ENCODE measurements at places on chromosomes 5 and 9.

DNA sequence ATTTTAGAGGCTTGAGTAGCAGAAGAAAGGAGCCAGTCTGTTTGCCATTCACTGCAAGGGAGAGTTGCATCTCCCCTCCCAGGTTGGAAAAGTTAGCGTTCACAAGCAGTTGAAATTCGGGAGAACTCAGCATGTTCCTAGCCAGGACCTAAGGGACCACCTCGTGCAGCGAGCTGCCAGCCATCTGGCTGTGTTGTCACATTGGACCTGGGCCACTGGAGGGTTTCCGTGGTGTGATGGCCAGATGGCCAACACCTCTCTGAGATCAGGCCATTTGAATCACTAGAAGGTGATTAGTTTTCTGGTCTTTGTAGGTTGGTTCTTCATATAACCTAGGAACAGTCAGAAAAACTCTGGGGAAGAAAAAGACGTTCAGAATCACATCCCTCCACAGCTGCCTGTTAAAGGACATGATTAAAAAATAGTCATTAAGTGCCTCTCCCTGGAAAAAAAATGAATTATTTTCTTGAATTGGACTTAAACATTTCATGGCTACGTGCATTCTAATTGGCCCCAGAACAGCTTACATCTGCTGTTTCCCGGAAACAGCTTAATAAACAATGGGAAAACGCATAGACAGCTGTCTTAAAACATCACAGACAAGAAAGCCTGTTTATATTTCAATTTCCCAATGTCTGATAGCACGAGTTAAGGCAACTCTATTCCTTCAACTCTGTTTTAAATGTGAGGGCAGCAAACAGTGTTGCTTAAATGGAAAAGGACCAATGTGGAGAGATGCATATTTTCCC, 303.9 kb downstream of the TENT4A start:
- no peak for DNase-seq

GRCh38 chr9:16282216-16282615, 588.3 kb downstream of the BNC2 start:
- DNase-seq, result no peak

GRCh38 chr5:143426437-143426991, 23.0 kb upstream of the NR3C1 start:
- DNase-seq, result no peak

GRCh38 chr9:37036371-37036775, 2.3 kb upstream of the PAX5 start:
- DNase-seq, result no peak

DNA sequence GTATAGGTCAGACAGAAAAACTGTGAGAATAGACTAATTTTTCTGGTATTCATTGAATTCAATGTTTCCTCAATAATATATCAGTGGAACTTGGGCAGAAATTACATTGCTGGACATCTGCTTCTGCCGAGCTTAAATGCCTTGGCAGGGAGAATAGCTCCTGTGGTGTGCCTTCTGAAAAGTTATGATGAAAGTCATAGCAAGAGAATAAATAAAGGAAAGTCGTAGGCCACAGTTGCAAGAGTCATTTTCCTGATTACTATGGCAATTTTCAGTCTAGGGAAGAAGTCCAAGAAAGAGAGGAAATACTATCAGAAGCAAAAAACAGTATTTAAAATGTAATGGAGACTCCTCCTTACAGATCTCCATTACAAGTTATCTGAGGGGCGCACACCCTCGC, 1596.1 kb upstream of the WWC1 start:
- DNase-seq, result no peak

GRCh38 chr5:148686660-148687059, 32.3 kb upstream of the HTR4 start:
- DNase-seq, result no peak

DNA sequence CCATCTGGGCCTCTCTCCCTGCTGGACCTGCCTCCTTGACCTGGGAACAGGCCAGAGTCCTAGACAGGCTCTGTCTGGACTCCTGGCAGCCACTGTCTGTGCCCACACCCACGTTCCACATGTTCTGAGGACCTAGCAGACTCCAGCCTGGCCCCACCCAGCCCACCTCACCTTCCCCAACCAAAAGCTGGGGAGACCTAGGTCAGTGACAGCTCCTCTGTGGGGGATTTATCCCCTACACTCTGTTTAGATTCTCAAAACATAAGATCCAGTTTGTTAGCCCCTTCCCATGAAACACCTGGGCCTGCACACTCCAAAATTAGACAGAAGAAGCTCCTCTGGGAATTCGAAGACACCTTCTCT, 59.8 kb upstream of the ADAMTS2 start:
- no peak for DNase-seq

GRCh38 chr9:115046824-115047223, 71.1 kb downstream of the TNC start:
- no peak for DNase-seq

GRCh38 chr5:59301727-59302126, 591.8 kb downstream of the PDE4D start:
- no peak for DNase-seq

Data from activated naive CD4-positive, alpha-beta T cell treated with Interleukin-2 at 50 U/mL for 16 hours (primary cell).